ENCODE measurements at places on chromosomes 1 and 21. TPM values are rescaled to one million over a fixed set of nuclear protein-coding genes. Genes with fewer than 3 reads are reported as not detected.

The PKP1 gene
- 0.63 TPM for total RNA-seq

The TMEM82 gene
- 2.0 TPM for total RNA-seq

The PPIAL4G gene
- total RNA-seq, result 0.35 TPM

GRCh38 chr1:195520757-195521156 lies 1087.5 kb downstream of the KCNT2 start:
- no peaks in the 10 kb centered on the region for H3K27me3 ChIP-seq
- H3K36me3 ChIP-seq, result no peaks in the 10 kb centered on the region
- no peak overlapping the region for H3K4me3 ChIP-seq
- no peak for DNase-seq

GRCh38 chr1:225554216-225554812 lies 98.6 kb downstream of the ENAH start:
- no peak overlapping the region for H3K4me3 ChIP-seq
- H3K27me3 ChIP-seq, result no peaks in the 10 kb centered on the region
- DNase-seq, result no peak

Data from kidney (tissue), 22 donors.